Activated CD8-positive, alpha-beta memory T cell treated with anti-CD3 and anti-CD28 coated beads, Interleukin-2, amount 50 U/mL, for 4 hours (primary cell): ENCODE measurements at places on chromosomes 4 and X.

GRCh38 chr4:1577822-1578217, 106.3 kb downstream of the FAM53A start:
- no peak for DNase-seq

GRCh38 chrX:7143941-7144525, 3.5 kb upstream of the STS start:
- no peak for DNase-seq

DNA sequence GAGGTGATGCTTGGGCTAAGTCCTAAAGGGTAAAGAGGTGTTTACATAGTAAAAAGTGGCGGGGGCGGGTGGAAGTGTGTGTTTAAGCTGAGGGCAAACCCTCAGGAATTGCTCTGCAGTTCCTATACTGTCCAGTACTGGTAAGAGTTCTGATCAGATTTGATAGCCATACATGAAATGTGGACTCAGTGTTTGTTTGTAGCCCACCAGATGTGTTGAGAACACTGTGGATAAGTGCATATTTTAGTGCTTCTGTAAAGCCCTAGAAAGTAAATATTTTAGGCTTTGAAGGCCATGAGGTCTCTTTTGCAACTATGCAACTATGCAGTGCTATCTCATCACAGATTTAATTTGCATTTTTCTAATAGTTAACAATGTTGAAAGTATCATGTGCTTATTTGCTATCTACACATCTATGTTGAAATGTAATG, 80.7 kb upstream of the EOLA2 start:
- DNase-seq: no peak

DNA sequence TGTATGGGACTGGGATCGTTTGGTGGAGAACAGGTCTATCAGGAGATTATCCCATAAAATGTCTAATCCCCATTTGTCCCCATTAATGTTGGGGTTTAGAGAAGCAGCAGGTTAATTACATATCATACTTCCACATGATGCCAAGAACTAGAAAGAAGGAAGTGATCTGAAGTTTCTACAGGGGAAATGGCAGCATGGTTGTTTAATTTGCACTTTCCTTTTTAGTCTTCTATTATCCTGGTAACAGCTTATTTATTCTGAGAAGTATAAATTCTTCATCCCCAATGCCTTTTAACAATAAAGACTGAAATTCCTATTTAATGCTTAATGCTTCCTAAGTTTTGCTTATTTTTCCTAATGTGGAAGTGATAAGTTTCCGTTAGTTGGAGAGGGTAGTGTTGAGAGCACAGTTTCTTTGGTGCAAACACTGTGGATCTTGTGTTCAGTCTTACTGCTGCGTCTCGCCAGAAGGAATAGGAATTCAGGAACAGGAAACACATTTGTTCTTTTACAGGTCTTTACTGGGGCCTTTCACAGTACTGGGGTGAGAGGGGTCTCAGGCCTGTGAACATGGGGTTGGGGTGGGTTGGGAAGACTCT, 59.5 kb upstream of the TADA2B start:
- no peak for DNase-seq

GRCh38 chr4:69668680-69669079, 15.6 kb upstream of the UGT2A1 start:
- DNase-seq: no peak
